ENCODE measurements at places on chromosomes 4 and X. TPM values are rescaled to one million over a fixed set of nuclear protein-coding genes. Genes with fewer than 3 reads are reported as not detected.

The THAP9 gene
- total RNA-seq = 5.6 TPM

The IBSP gene
- not detected for total RNA-seq

The SLC10A6 gene
- total RNA-seq = 1.4 TPM

The ELOVL6 gene
- 10.7 TPM for total RNA-seq

The TAF7L gene
- not detected for total RNA-seq

The HEPH gene
- total RNA-seq = 14.4 TPM

The DOK7 gene
- total RNA-seq = 7.0 TPM

The NSUN7 gene
- 7.6 TPM for total RNA-seq

The CT45A5 gene
- total RNA-seq = not detected

The FAM47E gene
- total RNA-seq = 10.4 TPM

The LARP7 gene
- total RNA-seq = 45.5 TPM

The KLHL4 gene
- total RNA-seq = 2.1 TPM

The MFAP3L gene
- total RNA-seq = 35.1 TPM

The PROM1 gene
- 276 TPM for total RNA-seq

The H2BW2 gene
- not detected for total RNA-seq

The ASMT gene
- 0.22 TPM for total RNA-seq

The OPRPN gene
- total RNA-seq = not detected

The SPANXC gene
- not detected for total RNA-seq

The UGT8 gene
- 42.2 TPM for total RNA-seq

The CYTL1 gene
- 1.7 TPM for total RNA-seq

The CYBB gene
- 43.7 TPM for total RNA-seq

The DAPP1 gene
- total RNA-seq = 10.1 TPM

The MAGEA11 gene
- not detected for total RNA-seq

The EDA2R gene
- total RNA-seq = 2.5 TPM

The ARX gene
- 0.31 TPM for total RNA-seq

The PLXNB3 gene
- total RNA-seq = 5.6 TPM

The TKTL2 gene
- total RNA-seq = not detected

The GPR34 gene
- total RNA-seq = 17.9 TPM

The DCAF12L1 gene
- 4.2 TPM for total RNA-seq

The RPS6KA3 gene
- 42.8 TPM for total RNA-seq

The POU4F2 gene
- not detected for total RNA-seq

The SPP1 gene
- total RNA-seq = 5,484 TPM

The MAGEA4 gene
- total RNA-seq = not detected

The MAGIX gene
- 11.6 TPM for total RNA-seq

The VGLL1 gene
- 2.2 TPM for total RNA-seq

The GAB3 gene
- 6.4 TPM for total RNA-seq

The TEX13B gene
- total RNA-seq = not detected

The ADH1C gene
- 9.3 TPM for total RNA-seq

The CXorf49 gene
- not detected for total RNA-seq

The PACRGL gene
- total RNA-seq = 22.4 TPM

The CSN2 gene
- total RNA-seq = not detected

The F8A3 gene
- 8.2 TPM for total RNA-seq

The ARMCX4 gene
- total RNA-seq = 16.0 TPM

The GAGE2A gene
- total RNA-seq = not detected

The TSPAN6 gene
- total RNA-seq = 27.8 TPM

The IL2 gene
- total RNA-seq = not detected

The NPY1R gene
- 32.9 TPM for total RNA-seq

The MAGED4 gene
- total RNA-seq = 1.9 TPM

The TMSB15A gene
- not detected for total RNA-seq

The TBX22 gene
- total RNA-seq = not detected

The CHRNA9 gene
- total RNA-seq = not detected

The PFKFB1 gene
- total RNA-seq = 0.31 TPM
